Frontal cortex (tissue), 4 donors: ENCODE measurements at places on chromosomes 1 and 21.
A peak's percentile ranks its signal among the peaks of the same experiment; 100 is the strongest.

DNA sequence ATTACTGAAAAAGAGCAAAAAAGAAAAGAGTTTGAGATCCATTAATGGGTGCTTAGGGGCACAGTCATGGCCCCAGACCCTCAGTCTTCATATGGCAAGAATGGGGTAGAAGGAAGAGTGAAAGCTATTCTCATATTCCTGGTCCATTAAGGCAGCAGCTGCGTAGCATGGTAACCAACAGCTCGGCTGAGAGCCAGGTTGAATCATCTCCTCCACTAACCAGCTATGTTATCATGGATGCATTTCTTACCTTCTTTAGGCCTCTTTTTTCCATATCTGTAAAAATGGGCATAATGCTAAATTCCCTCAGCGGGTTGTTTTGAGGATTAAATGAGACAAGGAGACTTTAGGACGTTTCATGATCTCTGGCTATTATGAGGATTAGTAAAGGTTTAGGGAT, 15.0 kb upstream of the SARS1 start:
- DNase-seq: no peak

GRCh38 chr1:187999973-188000372, 1171.2 kb downstream of the PLA2G4A start:
- DNase-seq: no peak

DNA sequence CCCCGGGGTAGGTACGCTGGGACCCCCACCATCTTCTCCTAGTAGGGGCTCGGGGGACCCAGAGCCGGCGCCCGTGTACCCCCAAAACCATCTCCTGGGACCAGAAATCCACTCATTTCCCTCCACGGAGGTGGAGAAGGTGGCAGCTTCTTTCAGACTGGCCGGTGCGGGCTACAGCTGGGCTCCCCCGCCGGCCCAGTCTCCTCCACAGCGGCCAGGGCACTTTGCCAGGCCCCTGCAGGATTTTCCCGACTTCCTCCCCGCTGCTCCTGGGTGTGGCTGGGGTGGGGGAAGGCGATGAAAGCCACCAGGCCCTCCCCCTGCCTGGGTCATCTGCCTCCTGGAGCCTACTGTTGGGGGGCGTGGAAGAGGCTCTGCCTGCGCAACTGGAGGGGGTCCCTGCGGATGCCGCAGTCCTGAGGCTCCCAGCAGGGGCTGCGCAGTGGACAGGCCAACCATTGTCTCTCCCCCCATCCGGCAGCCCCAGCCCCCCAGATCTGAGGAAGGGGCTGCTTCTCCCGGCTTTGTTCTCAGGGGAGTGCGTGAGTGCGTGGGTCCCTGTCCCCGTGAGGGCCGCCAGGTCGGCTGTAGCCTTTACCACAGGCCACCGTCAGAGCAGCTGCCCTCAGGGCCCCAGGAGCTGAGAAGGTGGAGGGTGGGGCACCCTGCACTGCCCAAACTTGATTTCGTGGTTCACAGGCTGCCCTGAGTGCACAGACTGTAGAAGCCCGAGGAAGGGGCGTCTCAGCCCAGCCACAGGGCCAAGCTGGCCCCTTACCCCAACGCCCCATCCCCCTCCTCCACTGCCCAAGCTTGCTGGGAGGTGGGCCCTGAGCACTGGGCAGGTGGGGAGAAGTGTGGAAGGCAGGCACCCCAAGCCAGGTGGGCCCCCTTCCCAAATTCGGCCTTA, 1.3 kb downstream of the AGRN start:
- no peak for DNase-seq

DNA sequence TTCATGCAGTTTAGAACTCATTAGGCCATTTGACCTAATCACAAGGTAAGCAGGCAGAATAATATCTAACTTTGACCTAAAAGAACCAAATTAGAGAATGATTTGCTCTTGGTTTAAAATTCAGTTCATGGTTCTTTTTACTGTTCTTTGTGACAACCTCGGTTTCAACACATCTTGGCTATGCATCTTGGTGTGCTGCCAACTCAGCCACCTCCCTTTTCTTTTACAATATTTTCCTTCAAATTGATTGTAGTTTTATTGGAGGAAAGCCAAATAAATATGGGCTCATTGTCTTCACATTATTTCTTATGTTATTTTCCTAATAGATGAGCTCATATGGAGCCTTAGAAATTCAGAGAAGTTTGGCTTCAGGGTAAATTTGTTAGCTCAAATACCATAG, 338.3 kb downstream of the SIPA1L2 start:
- DNase-seq: no peak

- DNase-seq: no peak
Measured at GRCh38 chr1:245605480-245606156, 450.8 kb downstream of the KIF26B start.

DNA sequence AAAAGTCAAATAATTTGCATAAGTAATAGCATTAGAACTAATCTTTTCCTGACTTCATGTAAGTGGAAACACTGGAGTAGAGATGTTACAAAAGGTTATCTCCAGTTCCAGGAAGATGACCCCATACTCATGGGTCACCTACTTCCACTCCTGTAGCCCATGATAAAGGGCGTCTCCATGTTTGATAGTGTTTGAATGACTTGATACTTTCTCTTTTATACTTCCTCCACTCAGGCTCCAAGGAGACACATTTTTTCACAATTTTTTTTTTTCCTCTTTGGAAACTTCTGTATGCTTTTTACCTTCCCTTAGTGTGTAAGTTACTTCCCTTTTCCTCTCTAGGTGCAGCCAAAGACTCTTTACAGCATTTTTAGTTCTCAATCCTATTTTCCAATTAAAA, 382.1 kb upstream of the B3GALT2 start:
- no peak for DNase-seq

- DNase-seq: no peak
Measured at GRCh38 chr1:183198463-183198862, 12.4 kb downstream of the LAMC2 start.

- DNase-seq: no peak
Measured at GRCh38 chr1:227170361-227171166, 147.7 kb downstream of the CDC42BPA start.

GRCh38 chr1:84301004-84301784, at the start of gene SAMD13:
TSS of gene SAMD13 (plus strand) at chr1:84301708. CDS start at chr1:84303235, 1,527 bp downstream.
- peak; percentile 29 for DNase-seq

DNA sequence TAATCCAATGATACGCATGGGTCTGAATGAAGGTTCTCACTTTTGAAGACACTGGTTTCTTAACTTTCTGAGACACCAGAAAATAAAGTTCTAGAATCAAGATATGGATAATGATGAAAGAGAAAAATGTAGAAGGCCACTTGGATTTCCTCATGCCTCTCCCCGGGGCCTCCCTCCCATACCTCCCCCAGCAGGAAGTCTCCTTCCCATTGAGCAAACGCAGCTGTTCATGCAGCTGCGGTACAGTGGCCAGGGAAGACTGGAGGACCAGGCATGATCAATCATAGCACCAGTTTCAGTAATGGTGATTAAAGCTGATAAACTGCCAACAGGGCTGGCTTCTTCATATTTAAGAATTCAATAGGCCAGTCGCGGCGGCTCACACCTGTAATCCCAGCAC, 10.9 kb upstream of the UBR4 start:
- no peak for DNase-seq

DNA sequence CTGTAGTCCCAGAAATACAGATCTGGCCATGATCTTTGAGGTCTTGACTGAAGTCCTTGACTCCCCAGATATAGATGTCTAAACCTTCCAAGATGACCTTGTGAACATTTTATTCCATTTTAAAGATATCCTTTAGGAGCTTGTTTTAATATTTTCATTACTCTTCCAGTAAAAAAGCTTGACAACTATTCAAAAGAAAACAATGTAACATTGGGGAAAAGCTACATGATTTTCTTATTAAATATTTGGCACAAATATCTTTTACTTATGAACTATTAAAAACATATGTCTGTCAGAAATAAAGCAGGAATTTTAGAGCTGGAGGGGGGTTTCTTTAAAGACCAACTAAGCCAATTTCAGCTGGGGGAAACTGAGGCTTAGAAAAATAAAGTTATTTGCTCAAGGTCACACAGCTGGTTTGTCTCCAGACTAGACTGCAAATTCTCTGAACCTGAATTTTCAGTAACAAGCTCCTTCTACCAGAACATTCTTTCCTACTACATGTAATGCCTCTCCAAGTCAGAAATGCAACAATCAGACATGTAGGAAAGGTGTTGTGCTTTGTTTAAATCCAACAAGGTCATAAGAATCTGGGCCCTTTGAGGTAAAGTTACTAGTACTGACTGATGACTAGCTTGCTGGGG, 67.0 kb upstream of the PTCH2 start:
- DNase-seq: no peak

- DNase-seq: no peak
Measured at GRCh38 chr1:115726161-115726560, 42.4 kb downstream of the CASQ2 start.

DNA sequence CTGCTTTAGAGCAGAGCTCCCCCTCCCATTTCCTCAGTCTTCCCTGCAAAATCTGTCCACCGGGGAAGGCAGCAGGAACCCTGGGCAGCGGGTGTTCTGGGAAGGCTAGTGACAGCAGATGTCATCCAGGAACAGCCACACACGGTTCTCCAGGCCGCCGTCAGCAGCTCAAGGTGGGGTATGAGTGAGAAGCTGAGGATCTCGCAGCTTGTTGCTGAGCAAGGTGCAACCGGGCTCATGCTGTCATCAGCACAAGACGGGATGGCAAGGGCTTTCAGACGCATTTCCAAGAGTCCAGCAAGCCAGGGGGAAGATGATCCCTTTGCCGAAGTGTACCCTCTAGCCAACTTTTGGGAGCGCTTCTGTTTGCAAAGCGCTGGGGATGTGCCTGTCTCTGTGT, 23.0 kb upstream of the SPSB1 start:
- DNase-seq: no peak

DNA sequence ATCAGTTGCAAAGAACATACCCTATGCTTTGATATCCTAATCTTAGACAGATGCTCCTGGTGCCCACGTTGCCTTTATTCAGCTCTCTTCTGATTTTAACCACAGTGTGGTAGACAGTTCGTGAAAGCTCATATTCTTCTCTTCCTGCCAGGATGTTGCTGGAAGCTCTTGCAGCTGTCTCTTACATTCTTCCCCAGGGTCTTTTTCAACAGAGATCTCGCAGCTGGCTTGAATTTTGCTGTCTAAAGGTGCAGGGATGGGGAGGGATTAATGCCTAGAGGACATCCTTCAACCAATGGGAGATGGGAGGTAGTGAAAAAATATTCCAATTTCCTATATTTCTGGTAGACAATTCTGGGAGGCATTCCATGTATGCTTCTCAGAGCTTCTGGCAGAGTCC, 150.0 kb upstream of the APP start:
- DNase-seq: no peak

DNA sequence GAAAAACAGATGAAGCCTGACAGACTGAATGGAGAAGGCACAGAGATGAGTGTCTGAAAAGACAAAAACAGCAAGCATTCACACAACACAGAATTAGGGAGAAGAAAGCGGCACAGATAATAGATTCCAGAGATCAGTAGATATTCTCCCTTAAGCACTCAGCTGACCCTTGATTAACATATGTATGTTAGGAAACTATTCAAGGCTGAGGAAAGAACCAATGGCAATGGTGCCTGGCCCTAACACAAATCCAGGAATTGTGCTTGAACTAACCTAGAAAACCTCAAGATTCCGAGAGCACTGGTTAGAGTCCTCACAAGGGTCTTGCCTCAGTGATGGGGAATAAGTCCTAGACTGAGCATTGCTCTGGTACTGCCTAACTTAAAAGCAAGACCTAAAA, 30.9 kb downstream of the KCNT2 start:
- no peak for DNase-seq

DNA sequence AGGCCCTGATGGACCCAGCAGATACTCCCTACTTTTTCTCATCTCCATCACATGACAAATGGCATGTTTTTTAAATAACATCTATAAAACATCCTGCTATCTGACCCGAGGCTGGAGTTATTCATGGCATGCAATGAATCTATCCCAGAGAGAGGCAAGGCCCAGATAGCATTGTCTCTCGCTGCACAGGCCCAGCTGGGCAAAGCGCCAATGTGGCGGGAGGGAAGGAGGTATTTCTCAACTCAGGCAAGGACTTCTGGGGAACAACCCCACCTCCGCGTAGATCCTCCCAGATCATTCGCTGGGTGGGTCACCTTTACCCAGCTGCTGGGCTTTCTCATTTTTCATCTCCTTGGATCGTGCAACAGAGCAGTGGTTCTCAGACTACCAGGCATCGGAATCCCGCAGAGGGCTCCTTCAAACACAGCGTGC, 59.8 kb downstream of the ERG start:
- DNase-seq: no peak

- peak; percentile 54 for DNase-seq
Measured at GRCh38 chr1:117284399-117285215, 73.9 kb upstream of the VTCN1 start.

- no peak for DNase-seq
Measured at GRCh38 chr21:45866551-45866950, 115.0 kb upstream of the COL6A1 start.

DNA sequence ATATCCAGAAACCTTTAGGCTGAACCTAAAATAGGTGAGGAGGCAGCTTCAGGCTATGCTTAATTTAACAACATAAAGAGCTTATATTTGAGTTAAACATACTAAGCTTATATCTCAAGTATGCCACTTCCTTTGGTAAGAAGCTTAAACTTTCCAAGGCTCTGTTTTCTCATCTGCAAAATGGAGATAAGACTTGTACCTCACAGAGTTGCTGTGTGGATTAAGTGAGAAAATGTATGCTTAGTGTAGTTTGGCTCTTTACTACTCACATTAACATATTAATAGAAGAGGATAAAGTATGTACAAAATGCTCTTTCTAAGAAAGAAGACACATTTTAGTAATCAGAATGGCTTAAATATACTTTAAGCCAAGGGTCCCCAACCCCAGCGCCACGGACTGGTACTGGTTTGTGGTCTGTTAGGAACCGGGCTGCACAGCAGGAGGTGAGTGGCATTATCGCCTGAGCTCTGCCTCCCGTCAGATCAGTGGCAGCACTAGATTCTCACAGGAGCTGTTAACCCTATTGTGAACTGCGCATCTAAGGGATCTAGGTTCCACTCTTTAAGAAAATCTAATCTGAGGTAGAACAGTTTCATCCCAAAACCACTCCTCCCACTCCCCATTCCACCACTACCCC, 77.2 kb downstream of the HS2ST1 start:
- no peak for DNase-seq

- no peak for DNase-seq
Measured at GRCh38 chr1:179200586-179200985, 28.9 kb downstream of the ABL2 start.
